ENCODE measurements at places on chromosomes 7 and 10.

DNA sequence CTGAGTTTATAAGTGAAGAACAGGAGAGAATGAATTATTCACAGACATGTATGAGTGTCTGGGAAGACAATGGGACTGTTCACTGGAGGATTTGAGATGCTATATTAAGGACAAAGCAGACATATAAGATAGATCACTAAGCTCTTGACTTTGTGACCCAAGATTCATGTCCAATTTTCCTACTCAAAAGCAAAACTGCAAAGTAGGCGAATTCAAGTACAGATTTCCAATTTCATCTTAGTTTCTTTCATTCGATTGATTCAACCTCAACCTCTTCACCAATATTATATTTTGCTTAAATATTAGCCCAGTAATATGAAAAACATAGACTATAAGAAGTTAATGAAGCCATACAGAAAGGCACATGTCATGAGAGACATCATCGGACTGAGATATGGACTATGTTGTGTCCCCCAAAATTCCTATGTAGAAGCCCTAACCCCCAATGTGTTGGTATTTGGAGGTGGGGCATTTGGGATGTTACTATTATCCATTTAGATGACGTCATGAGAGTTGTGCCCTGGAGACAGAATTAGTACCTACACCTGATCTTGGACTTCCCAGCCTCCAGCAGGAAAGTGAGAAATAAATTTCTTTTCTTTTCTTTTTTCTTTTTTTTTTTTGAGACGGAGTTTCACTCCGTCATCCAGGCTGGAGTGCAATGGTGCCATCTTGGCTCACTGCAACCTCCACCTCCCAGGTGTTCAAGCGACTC, 353.7 kb upstream of the AKR1E2 start:
- DNase-seq, result no peak

GRCh38 chr7:135800560-135800959, 51.9 kb upstream of the FAM180A start:
- DNase-seq, result no peak

DNA sequence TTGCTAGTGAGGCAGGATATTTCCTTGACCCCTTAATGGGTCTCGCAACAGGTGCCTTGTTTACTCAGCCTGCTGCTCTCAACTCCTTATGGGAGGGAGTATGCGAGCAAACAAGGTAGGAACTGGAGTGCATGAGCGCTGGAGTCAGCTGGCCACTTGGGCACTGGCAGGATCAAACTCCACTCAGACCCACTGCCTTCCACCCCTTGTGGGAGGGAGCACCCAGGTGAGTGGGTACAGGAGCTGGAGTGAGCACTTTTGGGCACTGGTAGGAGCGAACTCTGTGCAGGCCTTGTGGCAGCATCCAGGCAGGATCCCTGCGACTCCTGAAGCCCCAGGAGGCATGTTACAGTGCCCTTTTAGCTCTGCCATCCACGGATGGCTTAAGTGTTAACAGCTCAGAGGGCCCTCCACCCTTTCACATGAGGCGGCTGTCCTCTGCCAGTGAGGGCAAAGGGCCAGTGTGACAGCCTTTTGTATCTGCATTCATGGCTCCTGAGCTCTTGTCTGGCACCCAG, 123.2 kb downstream of the ST7 start:
- no peak for DNase-seq

DNA sequence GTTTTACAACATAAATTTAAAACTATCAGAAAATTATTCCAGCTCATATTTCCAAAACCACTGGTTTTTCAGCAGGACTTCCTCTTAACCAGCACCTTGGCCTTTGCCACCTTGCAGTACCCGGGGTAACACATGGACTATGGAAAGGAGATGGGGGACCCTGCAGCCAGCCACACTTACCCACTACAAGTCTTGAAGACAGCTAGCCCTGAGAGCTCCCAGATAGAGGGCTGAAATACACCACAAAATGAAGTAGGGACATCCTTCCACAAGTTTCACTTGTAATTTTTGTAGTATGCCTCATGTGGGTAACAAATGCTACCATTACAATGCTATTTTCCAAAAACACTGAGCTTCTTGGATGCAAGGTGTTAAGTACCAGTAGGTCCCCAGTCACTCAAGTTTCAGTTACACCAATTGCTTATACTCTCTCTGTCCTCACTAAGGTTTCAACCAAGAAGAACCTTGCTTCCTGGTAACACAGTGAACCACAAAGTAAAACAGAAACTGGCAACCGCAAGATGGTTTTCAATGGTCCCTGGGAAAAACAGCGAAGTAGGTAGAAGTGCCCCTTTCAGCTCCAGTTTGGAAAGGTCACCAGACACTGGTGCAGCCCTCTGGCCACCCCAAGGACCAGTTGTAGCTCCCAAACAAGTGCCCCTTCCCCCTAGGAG, 110.9 kb downstream of the SGMS1 start:
- no peak for DNase-seq

- DNase-seq, result no peak
Observed at GRCh38 chr7:1964913-1965578, 267.7 kb downstream of the MAD1L1 start.

GRCh38 chr10:106643473-106643872, 521.0 kb downstream of the SORCS1 start:
- DNase-seq, result no peak

DNA sequence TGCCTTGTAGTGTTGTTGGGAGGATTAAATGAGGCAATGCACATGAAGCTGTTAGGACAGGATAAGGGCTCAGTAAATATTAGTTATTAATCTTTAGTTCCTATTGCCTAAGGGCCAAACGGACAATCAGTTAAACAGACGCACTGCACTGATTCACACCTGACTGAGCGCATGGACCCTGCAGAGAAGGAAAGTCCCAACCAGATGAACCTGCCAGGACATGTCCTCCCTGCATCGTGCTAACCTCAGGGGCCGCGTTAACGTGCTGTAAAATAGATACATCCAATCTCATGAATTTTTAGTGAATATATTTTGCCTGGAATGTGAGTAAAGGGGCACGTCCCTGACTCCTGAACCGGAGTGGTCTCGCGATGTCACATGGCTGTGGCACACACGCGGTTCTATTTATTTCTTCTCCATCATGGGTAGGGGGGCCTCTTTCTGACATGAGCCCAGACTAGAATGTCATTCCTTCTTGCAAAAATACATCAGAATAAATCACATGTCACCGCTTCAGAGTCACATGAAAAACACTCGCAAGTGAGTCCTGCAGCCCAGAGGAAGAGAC, 12.3 kb downstream of the ADARB2 start:
- no peak for DNase-seq
